Memory B cell (primary cell): ENCODE measurements at places on chromosomes 6 and 20.

- DNase-seq: no peak
These were observed 14.6 kb upstream of the TMEM181 start for GRCh38 chr6:158545043-158545966.

- peak; percentile 5 for DNase-seq
These were observed 53.8 kb upstream of the POLR1H start for GRCh38 chr6:30007132-30007764.

- DNase-seq: peak; percentile 43
These were observed 3.5 kb upstream of the GHRH start for GRCh38 chr20:37265152-37265551.

DNA sequence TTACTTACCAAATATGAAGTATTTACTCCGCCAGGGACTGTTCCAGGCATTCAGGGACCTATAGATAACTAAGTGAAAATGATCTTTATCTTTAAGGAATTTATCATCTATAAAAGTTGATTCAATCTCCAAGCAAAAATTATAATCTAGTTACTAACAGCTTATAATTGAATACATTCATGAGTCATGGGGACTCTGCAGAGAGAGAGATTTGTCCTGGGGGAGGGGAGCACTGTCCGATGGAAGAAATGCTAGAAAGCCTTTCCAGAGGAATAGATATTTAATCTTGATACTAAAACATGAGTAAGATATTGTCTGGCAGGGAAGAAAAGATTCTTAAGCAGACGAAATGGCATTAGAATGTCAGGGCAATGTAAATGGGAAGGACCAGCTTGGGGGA is 139.3 kb downstream of the CD164 start:
- DNase-seq: no peak

- DNase-seq: no peak
These were observed 19.5 kb upstream of the RSPH4A start for GRCh38 chr6:116596815-116597214.

DNA sequence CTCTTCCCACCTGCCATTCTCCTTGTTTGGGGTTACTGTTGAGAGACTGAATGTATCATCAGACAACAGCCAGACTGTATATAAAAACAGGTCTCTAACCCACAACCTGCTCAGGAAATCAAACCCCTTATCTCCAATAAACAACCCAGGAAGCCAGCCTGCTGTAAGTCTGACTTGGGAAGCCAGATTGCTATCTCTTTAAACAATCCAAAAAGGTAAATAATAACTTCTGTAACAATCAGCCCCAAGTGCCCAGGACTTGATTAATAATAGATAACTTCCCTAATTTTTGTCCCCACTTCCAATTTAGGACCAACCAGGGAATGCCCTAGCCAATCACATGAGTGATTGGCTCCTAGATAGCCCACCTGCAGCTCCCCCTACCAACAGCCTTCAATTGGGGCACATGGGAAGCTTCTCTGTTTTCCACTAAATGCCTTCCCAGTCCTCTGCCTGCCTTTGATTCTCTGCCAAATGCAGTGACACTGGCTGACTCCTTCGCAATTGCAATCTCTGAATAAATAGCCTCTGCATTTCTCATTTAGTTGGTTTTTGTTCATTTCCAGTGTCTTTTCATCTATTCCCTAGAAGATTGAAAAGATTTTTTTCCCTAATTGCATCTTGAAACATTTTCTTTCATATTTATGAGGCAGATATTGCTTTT is 117.1 kb upstream of the TAB2 start:
- no peak for DNase-seq

GRCh38 chr6:168496139-168496996 is 55.4 kb downstream of the SMOC2 start:
- no peak for DNase-seq

DNA sequence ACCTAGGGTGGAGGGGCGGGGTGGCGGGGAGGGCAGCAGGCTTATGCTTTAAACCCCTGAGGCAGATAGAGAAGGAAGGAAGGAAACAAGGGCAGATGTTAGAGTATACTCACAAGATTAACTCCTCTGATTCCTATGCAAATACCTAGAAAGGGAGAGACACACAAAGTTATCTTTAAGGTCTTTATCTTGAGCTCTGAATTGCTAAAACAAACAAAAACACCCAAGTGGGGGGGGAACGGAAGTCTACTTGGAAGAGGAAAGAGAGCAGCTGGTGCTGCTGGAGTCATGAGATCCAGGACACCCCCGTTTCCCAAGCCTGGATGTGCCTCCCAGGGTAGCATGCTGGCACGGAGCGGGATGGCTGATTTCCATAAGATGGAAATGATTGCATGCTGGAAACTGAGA is 43.4 kb downstream of the PLAGL1 start:
- DNase-seq: no peak

- no peak for DNase-seq
These were observed 373.5 kb downstream of the ZFAND3 start for GRCh38 chr6:38193051-38193450.

DNA sequence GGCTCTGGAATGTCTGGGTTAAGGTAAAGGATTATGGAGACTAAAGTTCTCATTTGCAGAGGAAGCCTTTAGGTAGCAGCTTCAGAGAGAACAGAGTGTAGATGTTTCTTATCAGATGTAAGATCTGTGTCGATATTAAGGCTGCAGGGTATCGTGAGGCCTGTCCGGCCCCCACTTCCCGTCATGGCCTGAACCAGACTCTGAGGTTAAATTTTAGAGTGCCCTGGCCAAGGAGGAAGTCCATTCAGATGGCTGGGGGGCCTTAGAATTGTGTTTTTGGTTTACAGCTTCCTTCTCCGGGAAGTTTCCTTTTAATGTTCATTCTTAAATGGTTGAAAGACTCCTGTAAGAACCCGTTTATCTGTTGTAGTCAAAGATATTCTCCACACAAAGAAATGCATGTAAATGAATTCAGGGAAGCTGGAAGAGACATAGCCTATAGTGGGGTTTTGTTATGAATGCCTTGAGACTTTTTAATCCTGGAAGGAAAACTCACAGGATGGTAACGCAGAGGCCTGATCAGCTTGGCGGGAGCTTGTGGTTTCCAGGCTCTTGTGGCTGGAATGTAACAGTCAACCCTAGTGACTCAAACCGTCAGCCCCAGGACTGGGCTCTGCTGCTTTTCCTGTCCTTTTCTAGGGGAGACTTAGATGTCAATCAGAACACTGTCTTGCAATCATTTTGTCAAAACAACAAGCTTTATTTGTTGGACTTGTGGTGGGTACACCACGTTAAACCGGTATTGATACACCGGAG is 34.7 kb downstream of the KIF25 start:
- no peak for DNase-seq

DNA sequence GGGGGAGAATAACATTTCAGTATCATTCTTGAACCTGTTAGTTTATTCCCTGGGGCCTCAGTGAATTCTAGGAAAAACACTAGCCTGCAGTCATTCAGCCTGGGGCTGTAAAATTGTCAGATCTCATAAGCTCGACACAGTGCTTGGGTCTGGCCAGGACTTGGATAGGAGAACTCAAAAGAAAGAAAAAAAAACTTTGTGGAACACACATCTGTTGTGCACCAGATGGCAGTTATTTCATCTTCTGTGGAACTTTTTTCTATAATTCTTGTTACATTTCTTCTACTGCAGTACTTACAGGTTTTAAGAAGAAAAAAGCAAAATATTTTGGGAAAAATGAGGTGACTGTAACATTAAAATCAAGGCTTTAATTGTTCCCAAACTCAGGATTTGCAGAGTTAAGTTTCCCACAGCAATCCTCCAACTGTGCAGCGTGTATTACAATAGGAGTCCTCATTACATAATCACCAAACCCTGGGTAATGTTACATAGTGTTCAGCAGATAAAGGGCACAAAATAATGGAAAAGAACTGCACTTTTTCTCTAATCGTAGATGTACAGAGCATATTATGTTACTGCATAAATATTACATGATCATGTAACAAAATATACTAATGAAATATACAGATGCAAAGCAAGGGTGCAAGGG is 531.1 kb upstream of the CITED2 start:
- DNase-seq: no peak

DNA sequence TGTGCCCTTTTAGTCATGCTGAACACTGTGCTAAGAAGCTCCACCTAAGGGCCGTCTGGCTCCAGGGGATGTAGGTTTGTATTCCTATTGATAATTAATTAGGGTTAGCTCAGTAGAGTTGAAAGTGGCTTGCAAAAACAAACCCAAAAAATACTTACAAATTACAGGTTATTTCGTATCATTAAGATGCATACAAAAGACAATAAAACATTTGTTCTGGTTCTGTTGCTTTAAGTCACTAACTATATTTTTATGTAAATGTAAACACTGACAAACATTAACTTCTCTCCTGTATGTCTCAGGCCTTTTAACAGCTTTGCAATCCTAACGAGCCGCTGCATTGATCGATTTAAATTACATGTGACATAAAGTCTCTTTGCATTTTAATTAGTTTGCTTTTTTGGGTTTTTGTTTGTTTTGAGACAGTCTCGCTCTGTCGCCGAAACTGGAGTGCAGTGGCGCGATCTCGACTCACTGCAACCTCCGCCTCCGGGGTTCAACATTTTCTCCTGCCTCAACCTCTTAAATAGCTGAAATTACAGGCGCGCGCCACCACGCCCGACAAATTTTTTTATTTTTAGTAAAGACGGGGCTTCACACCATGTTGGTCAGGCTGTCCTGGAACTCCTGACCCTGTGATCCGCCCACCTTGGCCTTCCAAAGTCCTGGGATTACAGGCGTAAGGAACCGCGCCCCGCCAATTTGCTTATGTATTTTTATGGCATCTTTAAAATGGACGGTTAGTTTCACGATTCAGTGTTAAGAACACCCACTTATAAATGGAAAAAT is 110.9 kb downstream of the HFE start:
- DNase-seq: no peak
